Activated naive CD8-positive, alpha-beta T cell treated with anti-CD3 and anti-CD28 coated beads, Interleukin-2, amount 50 U/mL, for 24 hours (primary cell): ENCODE measurements at places on chromosomes 5 and 9.

- no peak for DNase-seq
Measured at GRCh38 chr9:124257844-124258606, at the start of gene NEK6. Gene NEK6 (plus strand): TSS chr9:124257949. CDS start chr9:124301965, 44,016 bp downstream.

GRCh38 chr9:116337015-116337414 is 183.4 kb downstream of the PAPPA start:
- no peak for DNase-seq

GRCh38 chr5:1174122-1174936 is 27.1 kb upstream of the SLC6A19 start:
- DNase-seq: peak; percentile 70

- DNase-seq: no peak
Measured at GRCh38 chr5:130141659-130142320, 237.5 kb downstream of the CHSY3 start.

DNA sequence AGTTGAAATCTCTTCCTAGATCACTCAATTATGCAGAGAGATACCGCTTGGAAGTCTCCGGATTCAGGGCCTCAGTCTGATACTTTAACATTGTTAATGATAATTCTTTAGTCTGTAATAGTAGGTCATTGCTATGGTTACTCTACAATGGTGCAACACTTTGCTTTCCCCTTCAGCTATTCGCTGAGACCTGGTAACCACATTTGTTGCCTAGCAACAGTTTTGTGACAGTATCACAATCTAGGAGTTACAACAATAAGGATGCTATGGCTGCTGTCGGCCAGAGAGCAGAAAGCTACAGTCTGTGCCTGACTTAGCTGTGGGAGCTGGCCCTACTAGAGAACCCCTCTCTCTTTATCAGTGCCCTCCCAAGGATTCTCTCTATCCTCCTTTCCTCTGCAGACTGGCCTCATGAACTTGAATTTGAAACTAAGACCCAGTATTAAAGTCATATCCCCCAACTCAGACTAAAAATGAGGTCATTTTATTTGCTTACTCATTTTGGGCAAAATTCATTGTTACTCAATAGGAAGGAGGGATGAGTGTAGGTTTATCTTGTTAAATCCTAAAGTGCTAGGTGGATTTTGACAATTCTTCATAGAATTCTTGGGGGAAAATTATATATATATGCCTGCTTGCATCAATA is 39.3 kb downstream of the NR2F1 start:
- no peak for DNase-seq

GRCh38 chr5:73485715-73486114 is 12.5 kb upstream of the BTF3 start:
- no peak for DNase-seq
